ENCODE measurements at places on chromosomes 5 and 9.

GRCh38 chr9:113484258-113484730 lies 20.8 kb downstream of the RGS3 start:
- peak; percentile 65 for DNase-seq

GRCh38 chr9:35490910-35491465 lies 1.1 kb downstream of the RUSC2 start:
- peak; percentile 28 for DNase-seq

- DNase-seq = no peak
These were observed 744 bp downstream of the TARS1 start for GRCh38 chr5:33441241-33442177.

DNA sequence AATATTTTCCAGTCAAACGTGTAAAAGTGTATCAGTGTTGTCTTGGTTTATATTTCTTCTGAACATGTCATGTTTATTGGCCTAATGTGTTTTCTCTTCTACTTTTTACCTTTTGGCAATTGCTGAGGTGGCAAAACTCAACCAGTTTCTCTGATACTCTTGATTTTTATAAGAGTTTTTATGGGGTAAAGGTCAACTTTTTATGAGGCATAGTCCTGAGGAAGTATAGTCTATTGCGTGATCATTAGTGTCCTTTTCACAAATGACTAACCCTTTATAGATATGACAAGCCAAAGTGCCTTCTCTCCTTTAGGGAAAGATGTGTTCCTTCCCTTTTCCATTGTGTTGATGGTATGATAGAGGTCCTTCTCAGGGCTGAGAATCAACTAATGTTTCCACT lies 32.9 kb downstream of the OCLN start:
- no peak for DNase-seq

- DNase-seq = peak; percentile 67
These were observed 666.4 kb upstream of the ZNF608 start for GRCh38 chr5:125412561-125413495.

GRCh38 chr5:181151146-181151545 lies 3.8 kb downstream of the OR2V2 start:
- DNase-seq = no peak

DNA sequence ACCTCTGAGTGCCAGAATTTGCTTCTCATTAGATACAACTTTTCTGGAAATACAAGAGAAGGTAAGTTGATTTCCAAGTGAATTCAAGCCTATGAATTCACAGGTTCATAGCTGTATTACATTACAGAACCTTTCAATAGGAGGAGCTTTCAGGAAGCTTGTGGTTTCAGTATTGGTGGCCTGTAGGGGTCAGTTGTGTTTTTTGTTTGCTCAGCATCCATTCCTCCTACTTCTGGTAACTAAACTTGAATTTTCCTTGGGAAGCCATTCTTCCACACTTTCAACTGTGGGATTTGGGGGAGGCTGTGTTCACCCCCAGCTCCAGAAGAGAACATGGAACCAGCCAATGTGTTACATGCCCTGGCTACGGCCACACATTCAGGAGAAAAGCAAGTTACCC lies 5.6 kb upstream of the CYSTM1 start:
- peak; percentile 11 for DNase-seq

DNA sequence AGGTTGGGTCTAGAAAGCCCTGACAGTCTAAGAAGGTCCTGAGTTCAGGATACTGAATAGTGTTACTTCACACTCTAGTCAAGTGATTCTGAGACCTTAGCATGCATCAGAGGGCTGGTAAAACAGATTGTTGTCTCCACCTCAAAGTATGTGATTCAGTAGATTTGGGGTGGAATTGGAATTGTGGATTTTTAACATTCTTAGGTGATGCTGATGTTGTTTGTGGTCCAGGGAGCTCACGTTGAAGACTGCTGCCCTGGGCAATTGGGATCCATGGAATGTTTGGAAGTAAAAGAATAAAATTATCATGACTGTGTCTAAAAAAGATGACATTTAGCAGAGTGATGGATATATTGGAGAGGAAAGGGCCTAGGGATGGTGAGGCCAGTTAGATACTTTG lies 75.6 kb downstream of the VCAN start:
- no peak for DNase-seq

DNA sequence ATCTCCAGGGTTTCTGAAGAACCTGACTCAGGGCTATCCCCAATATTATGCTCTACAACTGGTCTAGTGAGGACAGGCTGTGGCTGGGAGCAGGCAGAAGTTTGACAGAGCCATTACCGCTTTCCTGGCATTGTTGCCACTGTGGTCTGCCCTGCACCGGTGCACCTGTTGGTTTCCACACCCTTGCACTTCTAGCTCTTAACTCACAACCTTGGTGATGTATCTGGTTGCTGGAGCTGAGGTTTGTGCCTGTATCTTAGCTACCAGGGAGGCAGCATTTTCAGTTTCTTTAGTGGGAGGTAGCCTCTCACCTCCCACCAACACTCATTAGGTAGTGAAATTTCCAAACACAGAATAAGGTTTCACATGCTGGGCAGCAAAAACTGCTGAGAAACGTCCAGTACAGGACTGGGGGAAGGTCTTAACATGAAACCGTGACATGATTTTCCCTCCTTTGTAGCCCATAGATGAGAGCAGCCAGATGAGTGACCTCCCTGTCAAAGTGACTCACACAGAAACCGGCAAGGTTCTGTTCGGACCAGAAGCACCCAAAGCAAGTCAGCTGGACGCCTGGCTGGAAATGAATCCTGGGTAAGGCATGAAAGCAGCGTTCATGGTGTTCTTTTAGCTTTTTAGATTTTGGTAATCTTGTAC lies 57.7 kb downstream of the SMARCA2 start:
- no peak for DNase-seq

- no peak for DNase-seq
These were observed 196.9 kb downstream of the VPS13A start for GRCh38 chr9:77374266-77374665.

- DNase-seq = no peak
These were observed 187.2 kb upstream of the PANK3 start for GRCh38 chr5:168766426-168766700.

DNA sequence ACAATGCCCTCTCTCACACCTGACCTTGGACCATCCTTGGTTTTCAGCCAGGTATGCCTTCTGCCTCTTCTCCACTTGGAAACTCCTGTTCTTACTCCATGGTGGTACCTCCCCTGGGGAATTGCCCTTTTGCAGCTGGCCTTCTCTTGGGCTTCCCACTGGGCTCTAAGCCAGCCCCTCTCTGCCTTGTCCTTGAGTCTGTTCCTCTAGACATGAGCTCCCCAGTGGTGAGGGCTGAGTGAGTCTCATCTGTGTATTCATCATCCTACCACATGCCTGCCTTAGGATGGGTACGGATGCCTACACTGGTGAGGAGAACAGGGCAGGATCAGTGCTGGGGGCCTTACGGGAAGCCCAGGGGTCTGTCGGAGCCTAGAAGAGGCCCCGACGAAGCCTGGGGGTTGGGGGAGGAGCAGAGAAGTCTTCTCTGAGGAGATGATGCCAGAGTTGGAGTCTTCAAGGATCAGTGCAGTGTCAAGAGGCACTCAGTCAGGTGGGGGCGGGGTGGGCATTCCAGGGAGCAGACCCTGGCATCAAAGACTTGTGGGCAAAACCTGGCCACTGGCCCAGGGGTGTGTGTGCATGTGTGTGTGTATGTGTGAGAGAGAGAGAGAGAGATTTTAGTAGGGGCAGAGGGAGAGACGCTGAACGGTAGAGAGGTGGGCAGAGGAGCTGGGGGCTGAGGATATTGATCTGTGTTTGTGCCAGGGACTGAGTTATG lies 5.2 kb upstream of the CRB2 start:
- DNase-seq = peak; percentile 93

DNA sequence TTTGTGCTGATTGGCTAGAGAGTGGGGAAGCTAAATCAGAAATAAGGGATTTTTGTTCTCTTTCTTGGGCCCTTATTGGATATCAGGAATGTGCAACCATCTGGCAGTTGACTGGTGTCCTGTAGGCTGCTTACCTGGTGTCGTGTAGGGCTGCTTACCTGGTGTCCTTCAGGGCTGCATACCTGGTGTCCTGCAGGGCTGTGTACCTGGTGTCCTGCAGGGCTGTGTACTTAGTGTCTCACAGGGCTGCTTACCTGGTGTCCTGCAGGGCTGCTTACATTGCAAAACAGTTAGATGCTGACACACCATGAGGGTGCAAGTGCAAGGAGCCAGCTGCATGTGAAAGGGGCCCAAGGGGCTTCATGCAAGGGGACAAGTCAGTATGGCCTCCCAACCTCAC lies 249.3 kb downstream of the ICE1 start:
- DNase-seq = no peak

GRCh38 chr5:56814963-56815657 lies at the start of gene MAP3K1:
TSS of gene MAP3K1 (plus strand) at chr5:56815549. CDS start at chr5:56815574, 25 bp downstream.
- peak; percentile 29 for DNase-seq

DNA sequence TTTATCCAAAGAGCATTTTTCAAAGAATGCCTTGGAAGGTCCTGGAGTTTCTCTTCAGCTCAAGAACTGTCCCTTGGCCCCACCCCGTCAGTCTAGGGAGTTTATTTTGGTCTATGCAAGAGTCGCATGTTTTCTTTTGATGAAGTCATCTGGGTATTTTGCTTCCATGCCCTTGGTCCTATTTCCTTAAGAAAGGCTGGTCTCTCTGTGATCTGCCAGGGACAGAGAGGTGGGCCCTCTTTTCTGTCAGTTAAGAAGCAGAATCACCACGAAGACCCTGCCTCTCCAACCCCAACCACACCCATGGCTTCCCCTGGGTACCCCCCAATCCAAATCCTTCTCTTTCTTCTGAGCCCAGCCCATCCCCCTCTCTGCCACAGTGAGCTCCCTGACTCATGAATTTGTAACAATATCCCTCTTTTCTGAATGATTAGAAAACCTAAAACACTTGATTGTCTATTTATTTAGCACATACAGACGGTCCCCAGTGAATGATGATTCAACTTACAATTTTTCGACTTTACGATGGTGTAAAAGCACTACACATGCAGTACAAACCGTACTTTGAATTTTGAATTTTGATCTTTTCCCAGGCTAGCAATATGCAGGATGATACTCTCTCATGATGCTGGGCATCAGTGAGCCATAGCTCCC lies 163.5 kb upstream of the ADRA1B start:
- DNase-seq = no peak

- no peak for DNase-seq
These were observed 88.9 kb downstream of the EBF1 start for GRCh38 chr5:159010661-159011442.

GRCh38 chr5:137596941-137597340 lies 97.8 kb upstream of the SPOCK1 start:
- no peak for DNase-seq

- DNase-seq = peak; percentile 95
These were observed 72.8 kb downstream of the MED27 start for GRCh38 chr9:132006677-132007370.

DNA sequence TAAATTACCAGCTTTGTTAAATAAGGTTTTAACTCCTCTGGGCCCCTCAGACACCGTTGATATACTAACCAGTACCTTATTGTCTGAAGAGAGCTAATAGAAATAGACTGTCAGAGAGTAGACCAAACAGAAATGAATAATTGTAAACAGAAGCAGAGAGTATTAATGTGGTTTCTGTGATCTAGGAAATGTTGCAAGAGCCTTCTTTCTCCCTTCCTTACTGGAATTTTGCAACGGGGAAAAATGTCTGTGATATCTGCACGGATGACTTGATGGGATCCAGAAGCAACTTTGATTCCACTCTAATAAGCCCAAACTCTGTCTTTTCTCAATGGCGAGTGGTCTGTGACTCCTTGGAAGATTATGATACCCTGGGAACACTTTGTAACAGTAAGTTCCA lies 5.1 kb downstream of the TYRP1 start:
- peak; percentile 2 for DNase-seq

- no peak for DNase-seq
These were observed 145.7 kb downstream of the ARHGAP26 start for GRCh38 chr5:142915813-142916424.

DNA sequence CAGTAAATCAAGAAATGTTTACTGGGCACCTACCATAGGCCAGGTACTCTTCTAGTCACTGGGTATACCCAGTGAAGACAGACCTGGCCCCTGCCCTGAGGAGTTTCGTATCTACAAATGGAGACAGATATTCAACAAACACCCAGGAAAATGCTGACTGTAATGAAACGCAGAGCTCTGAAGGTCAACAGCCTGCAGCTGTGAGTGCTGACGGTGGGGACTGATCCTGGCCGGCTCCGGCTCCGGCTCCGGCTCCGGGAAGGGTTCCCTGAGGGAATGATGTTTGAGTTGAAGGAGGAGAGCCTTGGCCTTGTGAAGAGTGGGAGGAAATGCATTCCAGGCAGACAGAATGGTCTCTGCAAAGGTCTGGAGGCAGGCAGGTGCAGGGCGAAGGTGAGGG lies 23.1 kb downstream of the FGFR4 start:
- no peak for DNase-seq

- DNase-seq = peak; percentile 27
These were observed 114.9 kb downstream of the TRIO start for GRCh38 chr5:14257995-14258403.

- no peak for DNase-seq
These were observed 33.8 kb downstream of the NEUROG1 start for GRCh38 chr5:135501965-135502364.

- DNase-seq = no peak
These were observed 70.0 kb upstream of the PPP1R26 start for GRCh38 chr9:135409286-135410200.

GRCh38 chr9:33414268-33414667 lies 11.9 kb upstream of the AQP7 start:
- DNase-seq = no peak

GRCh38 chr5:139642891-139643871 lies 5.0 kb upstream of the CXXC5 start:
- no peak for DNase-seq

GRCh38 chr5:158414333-158414762 lies 555.4 kb upstream of the CLINT1 start:
- no peak for DNase-seq

DNA sequence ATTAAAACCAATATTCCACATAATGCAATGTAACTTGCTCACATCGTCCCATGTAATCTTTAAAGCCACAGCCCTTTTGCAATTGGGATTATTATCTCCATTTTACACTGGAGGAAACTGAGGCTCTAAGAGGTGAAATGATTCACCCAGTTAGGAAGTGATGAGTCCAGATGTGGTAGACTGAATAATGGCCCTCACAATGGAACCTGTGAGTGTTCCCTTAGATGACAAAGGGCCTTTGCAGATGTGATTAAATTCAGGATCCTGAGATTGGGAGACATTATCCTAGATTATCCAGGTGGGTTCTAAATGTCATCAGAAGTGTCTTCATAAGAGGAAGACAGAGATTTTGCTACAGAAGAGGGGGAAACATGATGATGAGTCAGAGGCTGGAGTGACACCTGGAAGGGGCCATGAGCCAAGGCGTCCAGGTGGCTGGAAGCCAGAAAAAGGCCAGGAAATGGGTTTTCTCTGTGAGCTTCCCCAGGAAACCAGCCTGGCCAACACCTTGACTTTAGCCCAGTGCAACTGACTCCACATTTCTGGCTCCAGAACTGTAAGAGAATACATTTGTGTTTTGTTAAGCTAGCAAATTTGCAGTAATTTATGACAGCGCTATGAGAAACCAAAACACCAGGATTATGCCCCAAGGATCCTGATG lies 139.1 kb downstream of the KCNIP1 start:
- DNase-seq = no peak

Measured in DMS79 treated with DMSO at 0.1 percent for 48 hours (cell line).